NCI-H460 (cell line): ENCODE measurements at places on chromosomes 2 and 18. TPM values are rescaled to one million over a fixed set of nuclear protein-coding genes. Genes with fewer than 3 reads are reported as not detected.

DNA sequence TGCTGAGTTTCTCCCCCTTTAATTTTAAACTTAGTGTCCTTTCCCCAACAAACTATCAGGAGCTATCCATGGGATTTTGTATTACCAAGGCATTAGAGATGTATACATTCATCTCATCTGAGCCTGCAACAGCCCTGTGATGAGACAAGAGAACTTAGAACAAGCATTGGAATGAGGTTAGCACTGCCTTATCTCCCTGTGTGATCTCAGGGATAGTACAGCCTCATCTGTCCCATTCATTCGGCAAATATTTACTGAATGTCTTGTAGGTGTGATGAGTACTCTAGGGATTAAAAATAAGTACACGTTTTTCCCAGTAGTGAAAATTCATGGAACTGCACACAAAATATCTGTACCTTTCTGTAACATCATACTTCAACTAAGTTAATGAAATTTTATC is 45.6 kb downstream of the PAIP2B start:
- DNase-seq: no peak

- no peak for DNase-seq
These were observed 829.3 kb downstream of the LRP1B start for GRCh38 chr2:141301551-141301950.

FHOD3 gene
- total RNA-seq: 17.5 and 23.1 TPM in 2 replicates

GRCh38 chr2:226825056-226825455 is 10.8 kb upstream of the RHBDD1 start:
- DNase-seq: no peak

DNA sequence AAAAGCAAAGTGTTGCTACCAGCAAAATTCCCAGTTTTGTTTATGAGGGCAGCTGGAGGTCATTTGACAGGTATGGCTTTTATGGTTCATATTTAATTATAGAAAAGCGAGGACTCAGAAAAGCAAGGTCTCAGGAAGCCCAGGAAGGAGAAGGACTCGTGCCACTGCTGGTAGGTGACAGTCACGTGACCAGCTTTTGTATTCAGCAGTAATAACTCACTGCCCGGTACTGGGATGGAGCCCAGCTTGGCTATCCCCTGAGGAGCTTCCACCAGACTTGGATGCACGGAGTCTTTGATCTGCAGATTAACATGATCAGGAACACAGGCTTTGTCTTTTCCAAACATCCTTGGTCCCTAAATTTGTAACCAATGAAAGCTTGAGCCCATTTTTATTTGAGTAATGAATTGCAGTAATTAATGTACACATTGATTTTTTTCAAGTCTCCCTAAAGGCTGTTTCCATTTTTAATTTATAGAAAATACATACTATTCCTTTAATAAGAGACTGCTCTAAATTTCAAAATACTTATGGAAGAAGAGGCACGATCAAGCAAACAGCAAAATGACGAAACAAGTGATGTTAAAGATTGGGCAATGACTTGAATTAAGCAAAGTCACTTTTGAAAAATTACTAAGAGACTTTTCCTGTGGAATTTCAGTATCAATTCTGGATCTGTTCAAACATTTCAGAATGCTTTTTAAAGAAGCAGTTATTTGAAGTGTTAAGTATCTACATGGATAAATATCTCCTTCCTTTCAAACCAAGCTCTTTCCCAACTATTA is 251.7 kb upstream of the HNRNPA3 start:
- no peak for DNase-seq

CYRIA gene
- not detected in 2 replicates for total RNA-seq

HOXD13 gene
- total RNA-seq: 4.7 and 5.2 TPM in 2 replicates

- no peak for DNase-seq
These were observed 58.7 kb downstream of the TMEM18 start for GRCh38 chr2:618422-618990.

DNA sequence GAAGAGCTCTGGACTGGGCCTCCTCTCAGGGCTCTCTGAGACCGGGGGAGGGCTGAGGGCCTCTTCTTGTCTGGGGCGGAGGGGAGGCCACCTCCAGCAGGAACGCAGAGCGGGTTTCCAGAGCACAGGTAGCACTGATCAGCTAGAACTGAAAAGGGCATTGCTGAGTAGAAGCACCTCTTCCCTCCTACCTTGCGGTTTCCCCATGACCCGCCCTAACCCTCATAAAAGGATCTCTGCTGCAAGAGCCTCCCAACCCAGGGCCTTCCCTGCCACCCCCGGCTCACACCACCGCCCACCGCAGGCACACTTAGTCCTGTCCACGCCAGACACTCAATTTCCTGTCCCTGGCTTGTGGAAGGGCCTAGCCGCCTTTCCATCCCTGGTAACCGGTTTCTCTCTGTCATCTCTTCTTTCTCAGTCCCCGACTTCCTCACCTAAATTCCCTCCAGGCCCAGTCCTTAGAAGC is 966 bp downstream of the ADCY3 start:
- no peak for DNase-seq

GRCh38 chr2:231554748-231555545 is 24.7 kb upstream of the NMUR1 start:
- no peak for DNase-seq
